ENCODE measurements at places on chromosomes 5 and 9. TPM values are rescaled to one million over a fixed set of nuclear protein-coding genes. Genes with fewer than 3 reads are reported as not detected.

The CFAP90 gene
- not detected for total RNA-seq

The CTSV gene
- total RNA-seq = 0.20 TPM

The GPX3 gene
- not detected for total RNA-seq

The CENPH gene
- total RNA-seq = 81.1 TPM

The BARHL1 gene
- not detected for total RNA-seq

The PPP1R26 gene
- total RNA-seq = 0.20 TPM

The SPINK13 gene
- not detected for total RNA-seq

The ENC1 gene
- 0.52 TPM for total RNA-seq

The ZNF883 gene
- total RNA-seq = 1.9 TPM

The ZNF354C gene
- total RNA-seq = 6.6 TPM

The PFN3 gene
- not detected for total RNA-seq

The SURF6 gene
- 31.8 TPM for total RNA-seq

The SLC31A2 gene
- total RNA-seq = 3.4 TPM

The LHX6 gene
- 0.16 TPM for total RNA-seq

The CCDC69 gene
- total RNA-seq = 29.6 TPM

The PDGFRB gene
- total RNA-seq = 1.1 TPM

The ADGRD2 gene
- total RNA-seq = not detected

The QRFP gene
- total RNA-seq = not detected

Data from activated naive CD8-positive, alpha-beta T cell treated with anti-CD3 and anti-CD28 coated beads for 36 hours (primary cell).